HFFc6 (cell line): ENCODE measurements at places on chromosomes 7 and 10. TPM values are rescaled to one million over a fixed set of nuclear protein-coding genes. Genes with fewer than 3 reads are reported as not detected.

The BLNK gene
- total RNA-seq: not detected in 2 replicates

The PHF14 gene
- total RNA-seq: 13.2 to 15.8 TPM (median 14.7 TPM) in 3 replicates

The CCL26 gene
- total RNA-seq: 3.8 and 4.7 TPM in 2 replicates

The UPK3B gene
- total RNA-seq: not detected in 3 replicates

The LIPJ gene
- not detected in 3 replicates for total RNA-seq

The MNX1 gene
- total RNA-seq: not detected in 3 replicates

The PAPSS2 gene
- total RNA-seq: 422 to 607 TPM (median 498 TPM) in 3 replicates

The LRRC18 gene
- total RNA-seq: not detected in 3 replicates

The GIMAP8 gene
- total RNA-seq: not detected in 3 replicates

The PRSS37 gene
- not detected in 3 replicates for total RNA-seq

The TMEM254 gene
- 9.3 to 13.8 TPM (median 10.9 TPM) in 3 replicates for total RNA-seq

The SH2D4B gene
- total RNA-seq: 0.04 TPM in 1 of 3 replicates, not detected in the others

The GPR15LG gene
- not detected in 3 replicates for total RNA-seq

The CHN2 gene
- not detected in 3 replicates for total RNA-seq

The ABCF2 gene
- 64.8 and 70.1 TPM in 2 replicates for total RNA-seq

The PLXNA4 gene
- 0.02 to 0.11 TPM (median 0.03 TPM) in 3 replicates for total RNA-seq

The ASB10 gene
- not detected in 3 replicates for total RNA-seq

The NANOS1 gene
- total RNA-seq: 0.17 to 0.41 TPM (median 0.22 TPM) in 3 replicates

The KAZALD1 gene
- 16.0 to 24.3 TPM (median 16.9 TPM) in 3 replicates for total RNA-seq

The SPDYE9 gene
- total RNA-seq: not detected in 2 replicates

The EGR2 gene
- total RNA-seq: 0.31 and 0.68 TPM in 2 replicates

The TRPV5 gene
- not detected in 3 replicates for total RNA-seq

The AKR1C4 gene
- not detected in 3 replicates for total RNA-seq

The SFRP5 gene
- total RNA-seq: not detected in 2 replicates

The CRYGN gene
- not detected in 3 replicates for total RNA-seq

The BCL7B gene
- total RNA-seq: 50.4 to 56.8 TPM (median 55.7 TPM) in 3 replicates

The KCNH2 gene
- total RNA-seq: not detected in 3 replicates

The TBC1D12 gene
- total RNA-seq: 5.8 to 6.6 TPM (median 5.8 TPM) in 3 replicates

The H2AZ2 gene
- total RNA-seq: 125 to 204 TPM (median 162 TPM) in 3 replicates

The OR2A12 gene
- total RNA-seq: not detected in 3 replicates

The PCLO gene
- 0.71 to 1.9 TPM (median 1.0 TPM) in 3 replicates for total RNA-seq

The SEMA3E gene
- total RNA-seq: not detected in 3 replicates

The TFEC gene
- 0.23 TPM in 1 of 2 replicates, not detected in the other for total RNA-seq

The VWC2 gene
- not detected in 2 replicates for total RNA-seq

The NUDT1 gene
- total RNA-seq: 33.9 to 44.2 TPM (median 39.2 TPM) in 3 replicates

The WNT2 gene
- not detected in 3 replicates for total RNA-seq

The IKZF1 gene
- not detected in 3 replicates for total RNA-seq

The AHCYL2 gene
- total RNA-seq: 7.8 to 12.4 TPM (median 9.8 TPM) in 3 replicates

The DLX6 gene
- not detected in 3 replicates for total RNA-seq

The FZD8 gene
- 0.33 to 0.86 TPM (median 0.56 TPM) in 3 replicates for total RNA-seq

The ADD3 gene
- total RNA-seq: 51.2 to 54.7 TPM (median 54.3 TPM) in 3 replicates

The TMEM196 gene
- total RNA-seq: not detected in 3 replicates

The CNPY1 gene
- total RNA-seq: not detected in 3 replicates

The RBP3 gene
- total RNA-seq: not detected in 3 replicates

The PHKG1 gene
- 0.26 and 0.68 TPM in 2 replicates for total RNA-seq

The SEMA3D gene
- 13.9 to 22.3 TPM (median 20.3 TPM) in 3 replicates for total RNA-seq

The PNLIPRP2 gene
- total RNA-seq: not detected in 2 replicates

The ABLIM1 gene
- total RNA-seq: 8.6 to 11.2 TPM (median 9.8 TPM) in 3 replicates

The PIK3CG gene
- not detected in 3 replicates for total RNA-seq

The EPO gene
- total RNA-seq: not detected in 3 replicates

The ING3 gene
- total RNA-seq: 11.8 to 13.9 TPM (median 13.0 TPM) in 3 replicates

The METTL27 gene
- total RNA-seq: 4.2 to 5.6 TPM (median 4.8 TPM) in 3 replicates

The SPDYE16 gene
- total RNA-seq: not detected in 3 replicates

The CLEC5A gene
- not detected in 2 replicates for total RNA-seq

The IPMK gene
- 3.2 to 3.5 TPM (median 3.4 TPM) in 3 replicates for total RNA-seq

The ECHDC3 gene
- 0.23 to 2.0 TPM (median 1.8 TPM) in 3 replicates for total RNA-seq
